WTC11 (cell line): ENCODE measurements at places on chromosomes 5 and 9. TPM values are rescaled to one million over a fixed set of nuclear protein-coding genes. Genes with fewer than 3 reads are reported as not detected.

EQTN gene
- 0.66 to 1.4 TPM (median 0.81 TPM) in 3 replicates for total RNA-seq

EIF4EBP3 gene
- 8.4 to 9.8 TPM (median 8.8 TPM) in 3 replicates for total RNA-seq

DNA sequence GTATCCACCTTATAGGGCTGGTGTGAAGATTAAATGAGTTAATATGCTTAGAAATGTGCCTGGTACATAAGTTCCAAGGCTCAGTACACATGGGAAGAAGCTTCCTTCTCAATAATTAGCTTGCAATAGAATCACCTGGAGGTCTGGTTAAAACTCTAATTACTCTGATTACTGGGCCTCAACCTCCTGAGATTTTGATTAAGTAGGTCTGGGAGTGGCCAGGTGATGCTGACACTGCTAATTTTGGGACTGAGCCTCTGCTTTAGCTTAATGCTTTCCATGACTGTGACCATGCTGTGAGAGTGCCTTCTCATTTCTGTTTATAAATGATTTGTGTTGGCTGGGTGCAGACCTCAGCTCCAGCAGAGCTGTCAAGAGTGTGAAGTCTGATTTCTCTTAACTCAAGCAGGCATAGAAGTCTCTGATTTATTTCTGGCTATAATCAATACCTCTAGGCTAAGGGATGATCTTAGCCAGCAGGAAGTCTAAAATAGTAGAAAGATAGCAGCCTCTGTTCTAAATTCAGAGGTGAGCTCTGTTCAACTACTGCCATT, 85.3 kb upstream of the ZNF608 start:
- no peak for DNase-seq

DNA sequence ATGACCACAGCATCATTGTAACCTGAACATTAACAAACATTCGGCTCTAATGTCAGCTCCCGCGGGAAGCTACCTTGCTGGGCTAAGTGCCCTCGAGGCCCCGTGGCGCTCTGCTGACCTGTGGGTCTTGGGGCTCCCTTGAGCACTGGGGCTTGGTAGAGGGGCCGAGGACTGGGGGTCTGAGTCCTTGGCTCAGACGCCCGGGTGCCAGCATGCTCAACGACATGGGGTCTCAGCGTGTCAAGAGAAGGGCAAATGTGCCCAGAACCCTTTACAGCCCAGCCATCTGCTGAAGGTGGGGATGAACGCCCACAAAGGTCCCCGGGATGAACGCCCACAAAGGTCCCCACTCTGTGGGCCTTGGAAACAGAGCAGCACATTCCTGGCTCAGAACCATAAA, 39.7 kb upstream of the SARDH start:
- DNase-seq = no peak

GRCh38 chr5:72511774-72512592, 4.8 kb upstream of the ZNF366 start:
- DNase-seq = no peak

SUSD3 gene
- 11.5 to 13.2 TPM (median 11.9 TPM) in 3 replicates for total RNA-seq

- no peak for DNase-seq
These were observed 639.4 kb downstream of the PDE4D start for GRCh38 chr5:59254055-59254687.

DNA sequence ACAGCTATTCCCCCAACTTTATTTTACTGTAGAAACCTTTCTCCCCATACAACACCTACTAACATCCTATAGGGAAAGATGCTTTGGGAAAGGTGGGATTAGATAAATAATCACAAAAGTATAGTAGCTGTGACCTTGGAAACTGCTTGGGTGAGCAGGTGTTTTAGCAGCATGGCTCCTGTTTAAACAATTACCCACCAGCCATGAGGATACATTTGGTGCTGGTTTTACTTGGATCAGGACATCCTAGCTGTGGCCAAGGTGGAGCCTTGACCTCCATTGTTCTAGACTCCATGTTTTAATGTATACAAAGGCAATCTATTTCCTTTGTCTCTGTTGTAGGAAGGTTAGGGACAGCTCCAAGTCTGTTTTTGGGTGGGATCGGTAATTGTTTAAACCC, 56.8 kb upstream of the ALDH1B1 start:
- DNase-seq = no peak

DNA sequence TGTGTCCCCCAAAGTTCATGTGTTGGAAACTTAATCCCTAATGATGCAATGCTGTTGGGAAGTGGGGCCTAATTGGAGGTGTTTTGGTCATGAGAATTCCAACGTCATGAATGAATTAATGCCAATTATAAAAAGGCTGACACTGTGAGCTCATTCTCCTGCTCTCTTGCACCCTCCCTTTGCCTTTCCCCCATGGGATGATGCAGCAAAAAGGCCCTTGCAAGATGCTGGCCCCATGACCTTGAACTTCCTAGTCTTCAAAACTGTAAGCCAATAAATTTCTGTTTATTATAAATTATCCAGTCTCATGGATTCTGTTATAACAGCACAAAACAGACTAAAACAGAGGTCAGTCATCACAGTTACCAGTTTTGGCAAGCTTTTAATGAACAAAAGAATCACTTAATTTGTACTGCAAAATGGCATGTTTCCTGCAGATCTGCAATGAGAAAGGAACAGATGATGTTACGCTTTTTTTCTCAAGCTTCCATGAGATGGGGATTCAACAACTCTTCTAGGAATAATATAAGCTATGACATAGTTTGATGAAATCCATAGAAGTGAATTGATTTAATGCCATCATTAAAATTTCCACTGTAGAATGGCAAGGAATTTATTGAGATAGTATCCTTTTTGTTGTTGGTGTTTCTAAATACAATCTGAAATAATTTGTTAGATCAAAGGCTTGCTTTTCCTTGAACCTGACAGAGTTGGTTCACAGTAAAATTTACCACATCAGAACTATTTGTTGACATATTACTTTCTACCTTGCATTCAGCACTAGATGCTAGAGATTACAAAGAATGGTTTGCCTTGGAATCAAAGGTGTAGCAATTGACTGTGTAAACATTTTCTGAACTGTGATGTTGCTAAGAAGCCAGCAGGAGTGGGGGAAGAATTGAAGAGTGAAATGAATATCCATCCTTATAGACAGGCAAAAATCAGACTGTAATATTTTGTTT, 29.3 kb upstream of the RFK start:
- no peak for DNase-seq

ACSL6 gene
- total RNA-seq = 2.6 to 4.8 TPM (median 3.7 TPM) in 3 replicates

KIF20A gene
- 66.9 to 81.9 TPM (median 68.0 TPM) in 3 replicates for total RNA-seq

TMEM232 gene
- total RNA-seq = 1.3 to 1.8 TPM (median 1.4 TPM) in 3 replicates

DNA sequence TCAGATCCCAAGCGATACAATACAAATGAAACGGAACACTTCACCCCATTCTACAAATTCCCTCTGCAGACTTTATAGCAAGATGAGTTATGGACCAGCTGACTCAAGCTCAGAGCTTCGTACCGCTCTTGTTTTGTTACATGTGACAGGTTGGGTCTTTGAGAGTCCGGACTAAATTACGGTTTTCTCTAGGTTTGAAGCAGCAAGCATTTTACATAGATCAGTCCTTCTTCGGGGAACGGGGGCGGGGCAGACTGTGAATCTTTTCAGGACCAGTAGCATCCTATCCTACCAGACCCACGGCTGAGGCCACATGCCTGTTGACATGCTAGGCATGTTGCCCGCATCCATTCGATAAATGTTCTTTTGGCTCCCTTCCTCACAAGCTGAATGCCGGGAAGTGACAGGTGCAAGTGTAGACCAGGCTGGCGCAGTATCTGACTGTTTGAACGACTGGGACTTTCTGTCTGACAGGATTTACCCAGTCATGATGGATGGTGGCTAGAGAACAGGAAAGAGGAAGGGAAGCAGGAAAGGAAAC, 811.0 kb upstream of the GRAMD2B start:
- no peak for DNase-seq

GRCh38 chr5:96963267-96963666, 27.4 kb downstream of the LNPEP start:
- DNase-seq = no peak

DNA sequence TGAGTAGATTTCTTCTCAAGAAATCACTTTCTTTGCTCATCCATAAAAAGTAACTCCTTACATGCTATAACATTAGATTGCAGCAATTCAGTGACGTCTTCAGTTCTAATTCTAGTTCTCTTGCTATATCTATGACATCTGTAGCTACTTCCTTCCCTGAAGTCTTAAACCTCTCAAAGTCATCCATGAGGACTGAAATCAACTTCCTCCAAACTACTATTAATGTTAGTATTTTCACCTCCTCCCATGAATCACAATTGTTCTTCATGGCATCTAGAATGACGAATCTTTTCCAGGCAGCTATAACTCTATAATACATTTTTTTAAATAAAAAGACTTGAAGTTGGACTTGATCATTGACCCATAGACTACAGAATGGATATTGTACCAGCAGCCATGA, 46.2 kb upstream of the PRRC1 start:
- DNase-seq = no peak

NTRK2 gene
- total RNA-seq = 0.02 to 0.05 TPM (median 0.05 TPM) in 3 replicates

- peak; percentile 61 for DNase-seq
These were observed 3.6 kb downstream of the CACFD1 start for GRCh38 chr9:133463234-133463863.

DNA sequence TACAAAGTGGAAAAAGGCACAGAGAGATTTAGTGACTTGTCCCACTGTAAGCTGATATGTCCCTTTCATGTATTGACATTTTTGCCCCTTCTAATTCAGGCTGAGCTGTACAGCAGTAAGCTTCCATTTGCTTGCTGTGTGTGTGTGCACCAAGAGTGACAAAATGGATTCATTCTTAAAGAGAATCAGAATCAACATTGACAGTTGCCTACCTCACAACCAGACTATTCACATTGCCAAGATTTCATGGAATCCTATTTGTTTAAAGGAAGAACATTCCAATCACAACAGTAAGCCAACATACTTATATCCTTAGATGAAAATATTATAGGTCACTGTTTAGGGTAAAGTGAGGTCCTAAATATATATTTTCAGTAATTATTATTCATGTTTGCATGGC, 102.6 kb downstream of the TMEM232 start:
- DNase-seq = no peak

SLC4A9 gene
- 0.37 to 0.76 TPM (median 0.50 TPM) in 3 replicates for total RNA-seq

- DNase-seq = no peak
These were observed 367.9 kb upstream of the ADAMTSL1 start for GRCh38 chr9:18106006-18106560.

CACFD1 gene
- 22.5 to 38.7 TPM (median 29.5 TPM) in 3 replicates for total RNA-seq
